ENCODE measurements at places on chromosomes 5 and 9. TPM values are rescaled to one million over a fixed set of nuclear protein-coding genes. Genes with fewer than 3 reads are reported as not detected.

PCDHA11 gene
- total RNA-seq, result 0.64 TPM

SELENOP gene
- 2.0 TPM for total RNA-seq

PNPLA7 gene
- total RNA-seq, result 3.6 TPM

WNT8A gene
- total RNA-seq, result not detected

TMEM232 gene
- total RNA-seq, result 2.0 TPM

PCDHB9 gene
- 3.5 TPM for total RNA-seq

DNA sequence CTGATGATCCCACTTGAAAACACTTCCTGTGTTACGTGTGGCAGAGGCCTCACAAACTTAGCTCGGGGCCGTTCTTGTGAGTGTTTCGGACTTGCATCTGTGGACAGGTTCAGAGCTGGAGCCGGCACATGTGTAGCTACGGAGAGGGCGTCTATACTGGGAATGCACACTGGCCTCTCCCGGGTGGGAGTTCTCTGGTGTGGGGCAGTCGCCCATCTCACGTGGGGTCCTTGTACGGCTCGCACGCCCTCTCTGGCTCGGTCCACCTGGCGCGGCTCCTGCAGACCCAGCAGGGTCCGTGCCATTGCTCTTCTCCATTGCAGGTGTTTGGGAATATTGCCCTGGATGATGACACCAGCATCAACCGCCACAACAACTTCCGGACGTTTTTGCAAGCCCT, 197.9 kb downstream of the CACNA1B start:
- DNase-seq, result no peak

- DNase-seq, result no peak
Measured at GRCh38 chr9:128310461-128310860, 11.8 kb downstream of the TRUB2 start.

DNA sequence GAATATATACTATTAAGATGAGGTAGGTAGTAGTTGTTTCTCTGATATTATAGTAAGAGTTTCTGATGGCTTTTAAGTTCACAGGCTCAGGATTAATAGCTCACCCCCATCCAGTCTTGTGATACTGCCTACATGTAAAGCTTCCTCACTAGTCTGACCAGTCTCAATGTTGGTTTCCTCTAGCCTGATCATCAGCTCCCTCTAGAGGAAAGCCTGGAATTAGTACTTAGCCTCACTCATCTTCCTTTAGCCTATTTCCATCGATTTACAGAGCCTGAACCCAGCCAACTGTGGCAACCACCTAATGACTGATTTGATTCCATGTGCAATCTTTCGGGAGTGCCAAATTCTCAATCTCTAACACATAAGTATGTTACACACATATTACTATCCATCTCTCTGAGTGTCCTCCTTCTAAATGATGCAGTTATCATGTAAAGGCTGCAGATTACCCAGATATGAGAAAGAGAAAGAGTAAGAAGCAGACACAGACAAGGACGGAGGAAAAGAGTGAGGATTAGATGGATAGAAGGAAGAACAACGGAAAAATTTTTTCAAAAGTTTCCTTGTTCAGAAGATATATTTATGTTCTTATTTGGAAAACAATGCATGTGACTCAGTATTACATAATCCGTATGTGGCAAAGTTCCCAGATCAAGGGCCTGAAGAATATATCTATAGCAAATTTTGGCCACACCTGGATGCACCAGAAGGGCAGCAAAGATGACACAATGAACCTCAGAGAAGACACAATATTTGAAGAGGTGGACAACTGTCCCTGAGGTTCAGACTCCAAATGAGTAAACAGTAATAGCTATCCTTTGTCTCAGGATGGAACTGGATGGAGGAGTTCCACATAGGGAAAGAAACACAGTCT, 333.7 kb downstream of the ELAVL2 start:
- DNase-seq, result peak; percentile 10

- no peak for DNase-seq
Measured at GRCh38 chr5:143195491-143195890, 208.0 kb downstream of the NR3C1 start.

GRCh38 chr9:78441822-78442431, 145.0 kb downstream of the PSAT1 start:
- no peak for DNase-seq

DNA sequence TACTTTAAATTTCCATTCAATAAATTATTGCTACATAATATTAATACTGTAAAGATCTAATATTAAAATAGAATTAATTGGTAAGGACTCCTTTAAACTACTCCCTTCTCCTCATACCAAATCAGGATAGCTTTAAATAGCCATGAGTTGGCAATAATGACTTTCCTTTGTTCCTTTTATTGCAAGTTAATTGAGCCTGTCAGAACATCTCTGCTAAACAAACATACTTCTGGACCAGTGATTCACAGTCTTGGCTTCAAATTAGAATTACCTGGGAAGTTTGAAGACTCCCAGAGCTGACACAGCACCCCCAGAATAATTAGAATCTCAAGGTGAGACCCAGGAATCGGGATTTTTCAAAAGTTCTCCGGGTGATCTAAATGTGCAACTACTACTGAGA, 18.7 kb downstream of the C5orf58 start:
- DNase-seq, result no peak

GRCh38 chr5:83507431-83507830, 35.9 kb downstream of the VCAN start:
- no peak for DNase-seq

- DNase-seq, result no peak
Measured at GRCh38 chr5:142661957-142662356, 23.9 kb downstream of the FGF1 start.

- no peak for DNase-seq
Measured at GRCh38 chr5:64323591-64323990, 157.9 kb downstream of the RNF180 start.

DNA sequence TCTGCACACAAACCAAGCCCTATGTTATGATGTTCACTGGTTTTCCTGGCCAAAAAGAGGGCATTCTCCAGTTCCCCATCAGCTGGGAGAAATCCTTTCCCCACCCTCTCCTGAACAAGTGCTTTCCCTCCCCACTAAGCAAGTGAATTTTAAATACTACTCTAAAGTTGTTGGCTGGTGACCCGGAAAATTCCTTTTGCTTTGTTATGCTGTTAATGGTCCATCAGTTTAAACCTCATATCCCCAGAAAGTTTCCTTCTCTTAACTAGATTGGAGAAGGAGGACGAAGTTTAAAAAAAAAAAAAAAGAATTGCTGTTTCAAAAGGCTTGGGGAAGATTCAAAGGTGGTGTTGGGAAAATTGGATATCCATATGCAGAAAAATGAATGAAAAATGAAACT, 21.9 kb upstream of the SPRY4 start:
- DNase-seq, result no peak

DNA sequence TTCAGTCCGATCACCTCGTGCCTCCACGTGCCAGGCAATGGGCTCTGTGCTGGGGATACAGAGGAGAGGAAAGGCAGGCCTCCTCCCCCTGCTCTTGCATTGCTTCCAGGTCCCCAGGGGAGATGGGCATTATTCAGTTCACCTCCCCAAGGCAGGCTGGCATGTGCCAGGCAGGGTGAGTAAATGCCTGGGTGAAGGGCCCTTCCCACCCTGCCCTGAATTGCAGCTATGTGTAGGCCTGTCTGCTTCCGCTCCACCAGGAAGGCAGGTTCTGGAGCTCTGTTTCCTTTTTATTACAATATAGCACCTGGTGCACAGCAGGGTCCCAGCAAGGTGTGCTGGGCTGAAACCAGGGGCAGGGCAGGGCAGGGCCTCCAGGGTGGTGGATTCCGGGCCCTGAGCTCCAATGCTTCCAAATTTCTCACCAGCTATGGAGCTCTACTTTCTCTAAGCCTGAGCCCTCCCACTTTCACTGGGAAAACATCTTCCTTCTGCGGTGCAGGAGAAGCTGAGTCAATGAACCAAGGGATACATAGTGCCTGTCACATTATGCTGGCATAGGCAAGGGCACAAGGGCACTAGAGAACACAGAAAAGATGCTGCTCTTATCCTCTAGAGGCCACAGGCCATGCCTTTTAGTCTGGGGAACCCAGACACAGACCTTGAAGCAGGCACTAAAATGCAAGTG, 42.0 kb downstream of the SHB start:
- no peak for DNase-seq

DNA sequence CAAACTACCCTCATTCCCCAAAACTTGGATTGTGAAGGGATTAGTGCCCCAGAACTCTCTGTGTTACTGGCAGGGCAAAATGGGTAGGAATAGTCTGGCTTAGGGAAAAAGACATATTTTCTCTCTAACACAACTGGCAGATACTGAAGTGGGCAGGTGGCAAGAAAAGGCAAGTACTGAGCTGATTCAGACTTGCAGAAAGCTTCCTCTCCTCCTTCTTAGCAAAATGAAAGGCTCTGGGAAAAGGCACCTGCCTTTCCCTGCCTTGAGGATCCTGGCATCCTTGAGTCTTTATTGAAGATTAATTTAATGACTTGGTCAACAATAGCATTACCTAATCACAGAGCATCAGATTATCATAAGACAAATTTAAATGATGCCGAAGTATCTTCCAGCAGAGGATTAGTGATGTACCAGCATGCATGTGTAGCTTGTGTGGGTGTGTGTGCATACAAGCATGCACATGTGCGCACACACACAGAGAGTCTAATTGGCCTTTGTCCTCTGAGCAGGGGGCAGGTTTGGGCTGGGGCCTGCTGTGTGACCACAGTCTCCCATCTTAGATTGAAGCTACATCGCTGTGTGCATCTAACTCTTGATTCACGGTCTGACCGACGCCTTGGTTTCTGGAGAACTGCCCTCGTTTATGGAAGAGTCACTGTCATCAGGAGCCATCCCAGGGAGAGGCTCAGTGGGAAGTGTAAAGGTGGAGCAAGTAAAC, 294.8 kb downstream of the AOPEP start:
- DNase-seq, result no peak

DNA sequence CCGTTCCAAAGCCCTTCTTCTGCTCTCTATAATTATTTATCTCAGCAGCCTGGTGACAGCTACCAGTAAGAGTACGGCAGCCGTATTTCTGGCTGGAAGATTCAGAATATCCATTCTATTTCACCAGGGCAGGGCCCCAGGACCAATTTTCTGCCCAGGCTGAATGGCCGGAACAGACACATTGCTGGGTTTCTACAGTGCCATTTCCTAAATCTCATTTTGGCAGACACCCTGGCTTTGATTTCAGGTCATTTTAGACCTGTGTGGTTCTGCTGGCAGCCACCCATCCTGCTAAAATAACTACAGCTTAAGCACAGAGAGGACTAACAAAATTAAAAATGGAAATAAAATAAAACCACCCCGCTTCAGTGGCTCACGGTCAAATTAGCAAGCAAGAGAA, 95.0 kb downstream of the CRB2 start:
- DNase-seq, result no peak
